ENCODE measurements at places on chromosomes 6 and 20. TPM values are rescaled to one million over a fixed set of nuclear protein-coding genes. Genes with fewer than 3 reads are reported as not detected.

DNA sequence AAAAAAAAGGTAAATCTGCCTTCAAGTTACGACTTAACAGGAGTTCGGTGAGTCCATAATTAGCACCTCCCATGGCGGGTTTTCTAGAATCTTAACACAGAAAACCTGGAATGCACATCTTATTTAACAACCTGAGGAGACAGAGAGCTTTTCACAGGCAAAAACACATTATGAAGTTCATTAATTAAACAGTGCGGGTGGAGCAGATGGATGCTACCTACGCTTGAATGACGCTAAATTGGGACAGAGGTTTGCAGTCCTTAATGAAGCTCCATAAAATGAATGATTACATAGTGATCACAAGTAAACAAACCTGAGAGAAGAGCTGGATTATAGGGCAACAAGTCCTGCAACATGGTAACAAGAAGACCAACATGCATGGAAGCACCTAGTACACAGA, 81.0 kb downstream of the INSM1 start:
- no peak for DNase-seq

DNA sequence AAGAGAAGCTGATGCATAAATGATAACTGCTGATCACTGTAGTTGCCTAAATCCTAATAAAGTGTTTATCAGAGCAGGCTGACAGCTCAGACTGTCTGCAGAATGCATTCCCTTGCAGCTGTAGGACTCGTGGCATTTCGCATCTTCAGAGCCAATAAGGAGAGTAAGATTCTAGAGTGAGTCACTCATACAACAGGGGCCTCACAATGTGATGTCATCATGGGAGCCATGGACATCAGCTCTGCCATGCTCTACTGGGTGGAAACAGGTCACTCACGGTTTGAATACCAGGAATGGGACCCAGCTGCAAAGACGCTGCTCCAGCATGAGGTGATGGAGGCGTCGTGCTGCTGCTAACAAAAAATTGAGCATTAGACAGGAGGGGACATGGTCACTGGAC, 7.4 kb downstream of the FAM209B start:
- DNase-seq = no peak

Gene ENPP1
- 3.4 TPM for total RNA-seq

- peak; percentile 61 for DNase-seq
Measured at GRCh38 chr20:29497261-29497671, 1760.2 kb upstream of the DEFB115 start.

GRCh38 chr20:51625105-51625504, 82.6 kb upstream of the NFATC2 start:
- DNase-seq = no peak

Gene BPIFA1
- total RNA-seq = not detected

GRCh38 chr6:110590821-110591351, 114.5 kb upstream of the SLC22A16 start:
- no peak for DNase-seq
